ENCODE measurements at places on chromosomes 16 and 17. TPM values are rescaled to one million over a fixed set of nuclear protein-coding genes. Genes with fewer than 3 reads are reported as not detected.

DNA sequence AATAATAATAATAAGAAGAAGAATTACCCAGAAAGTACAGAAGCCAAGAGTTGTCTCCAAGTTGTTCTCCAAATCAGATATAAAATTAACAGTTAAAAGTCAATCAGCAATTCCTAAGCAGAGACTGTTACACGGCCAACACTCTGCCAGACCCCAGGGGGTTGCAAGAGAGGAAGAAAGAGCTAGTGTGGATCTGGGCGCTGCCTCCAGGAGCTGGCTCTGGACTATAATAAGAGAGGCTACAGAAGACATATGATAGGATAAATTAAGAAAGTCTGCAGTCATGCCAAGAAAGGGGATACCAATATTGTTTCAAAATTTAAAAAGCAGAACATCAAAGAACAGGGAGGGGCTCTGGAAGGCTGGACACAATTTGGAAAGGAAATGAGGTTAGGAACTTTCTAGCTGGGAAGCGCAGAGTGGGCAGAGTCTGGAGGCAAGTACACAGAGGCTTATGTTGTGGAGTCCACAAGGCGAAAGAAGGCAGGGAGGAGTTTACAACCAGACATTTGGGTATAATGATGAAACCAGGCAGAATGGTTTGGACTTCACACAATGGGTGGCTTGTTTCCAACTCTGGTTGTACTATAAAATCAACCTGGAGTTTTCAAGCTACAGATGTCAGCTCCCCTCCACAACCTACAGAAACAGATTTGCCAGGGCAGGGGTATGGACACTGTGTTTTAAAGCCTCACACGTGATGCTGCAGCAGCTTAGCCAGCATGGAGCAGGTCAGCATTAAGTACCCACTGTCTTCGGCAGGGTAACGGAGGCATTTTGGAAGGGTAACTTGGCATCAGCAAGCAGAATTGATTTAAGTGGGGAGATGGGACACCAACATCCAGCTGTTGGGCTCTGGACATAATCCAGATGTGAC lies 49.4 kb downstream of the SLC39A11 start:
- DNase-seq, result peak; percentile 14

GNG13 gene
- not detected for total RNA-seq

ITGA2B gene
- 1.0 TPM for total RNA-seq

IL21R gene
- total RNA-seq, result under 0.01 TPM

- DNase-seq, result peak; percentile 97
Observed at GRCh38 chr17:954431-955164, 25.0 kb downstream of the NXN start.

- DNase-seq, result no peak
Observed at GRCh38 chr16:49515016-49515565, 141.5 kb downstream of the C16orf78 start.

GRCh38 chr17:57959929-57960328 lies 4.7 kb upstream of the CUEDC1 start:
- DNase-seq, result no peak

GRCh38 chr16:88659160-88659559 lies 3.7 kb downstream of the MVD start:
- DNase-seq, result no peak

GRCh38 chr17:62666801-62667591 lies 39.5 kb downstream of the MRC2 start:
- DNase-seq, result no peak

- no peak for DNase-seq
Observed at GRCh38 chr16:12876778-12877177, 24.6 kb upstream of the SHISA9 start.

WNT9B gene
- total RNA-seq, result not detected

- DNase-seq, result peak; percentile 63
Observed at GRCh38 chr16:67284699-67285646, 5.6 kb downstream of the PLEKHG4 start.

GCGR gene
- not detected for total RNA-seq

ADGRG3 gene
- total RNA-seq, result 2.7 TPM

- no peak for DNase-seq
Observed at GRCh38 chr16:60727851-60728250, 1308.4 kb downstream of the CDH8 start.

DNA sequence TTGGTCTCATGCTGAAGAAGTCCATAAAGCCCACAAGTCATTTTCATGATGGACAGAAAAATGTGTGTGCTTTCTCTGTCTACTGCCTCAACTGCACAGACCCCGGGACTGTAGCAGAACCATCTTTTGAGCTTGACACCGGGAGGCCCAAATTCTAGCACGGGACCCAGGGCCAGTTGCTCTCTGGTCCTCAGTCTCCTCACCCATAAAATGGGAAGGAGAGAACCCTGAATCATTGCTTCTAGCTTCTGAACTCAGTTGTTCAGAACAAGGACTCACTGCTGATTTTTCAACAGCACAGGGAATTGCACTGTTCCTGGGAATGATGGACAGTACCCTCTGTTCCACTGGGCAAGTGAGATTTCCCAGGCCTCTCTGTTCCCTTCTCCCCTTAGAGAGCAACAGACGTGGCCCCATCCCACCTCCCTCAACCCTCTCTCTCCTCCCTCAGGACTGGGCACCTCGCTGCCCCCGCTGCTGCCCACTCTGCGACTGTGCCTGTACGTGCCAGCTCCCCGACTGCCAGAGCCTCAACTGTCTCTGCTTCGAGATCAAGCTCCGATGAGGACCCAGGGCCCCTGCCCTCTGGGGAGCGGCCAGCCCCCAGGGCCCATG lies 2.2 kb upstream of the ALDOA start:
- no peak for DNase-seq

CBFA2T3 gene
- 0.14 TPM for total RNA-seq

DNA sequence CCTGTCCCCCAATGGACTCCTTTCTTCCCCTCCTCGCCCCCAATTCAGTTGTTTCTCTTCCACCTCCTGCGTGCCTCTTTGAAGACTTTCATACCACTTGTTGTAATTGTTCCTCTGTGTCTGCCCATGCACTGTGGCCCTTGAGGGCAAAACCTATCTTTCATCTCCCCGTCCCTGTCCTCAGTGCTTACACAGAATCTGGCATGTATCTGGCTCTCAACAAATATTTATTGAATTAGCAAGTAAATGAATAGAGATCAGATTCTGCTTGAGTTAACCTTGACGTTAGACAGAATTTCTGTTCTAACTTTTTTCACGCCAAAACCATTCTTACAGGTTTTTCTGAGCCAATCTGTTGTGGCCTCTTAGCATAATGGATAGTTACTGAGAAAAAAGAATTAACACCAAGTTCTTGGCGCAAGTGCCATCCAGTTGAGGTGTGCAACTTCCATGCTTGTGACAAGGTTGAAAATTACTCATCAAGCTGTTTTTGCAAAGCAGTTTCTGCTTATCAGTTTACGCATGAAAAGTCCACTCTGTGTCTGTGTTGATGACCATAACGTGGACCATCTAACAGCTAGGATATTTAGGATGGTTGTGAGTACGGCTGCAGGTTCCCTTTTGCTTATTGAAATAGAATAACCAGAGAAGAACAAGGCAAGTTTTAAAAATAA lies 215.1 kb downstream of the PRKCA start:
- no peak for DNase-seq

ZG16 gene
- total RNA-seq, result not detected

DNA sequence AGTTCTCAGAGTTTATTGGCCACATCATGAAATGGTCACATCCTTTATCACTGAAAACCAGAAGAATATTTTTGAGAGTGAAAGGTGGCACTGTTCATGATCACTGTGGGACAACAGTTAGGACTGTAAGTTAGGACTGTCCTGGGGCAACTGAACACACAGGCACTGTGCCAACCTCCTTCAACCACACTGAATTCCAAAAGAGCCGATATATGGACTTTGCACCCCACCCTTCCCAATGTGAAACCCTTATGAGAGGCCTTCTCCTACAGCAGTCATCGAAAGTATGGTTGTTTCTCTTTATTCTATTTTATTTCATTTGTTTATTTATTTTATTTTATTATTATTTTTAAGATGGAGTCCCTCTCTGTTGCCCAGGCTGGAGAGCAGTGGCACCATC lies 353.5 kb downstream of the TOX3 start:
- DNase-seq, result no peak

GRCh38 chr17:1260770-1261161 lies 9.5 kb upstream of the BHLHA9 start:
- DNase-seq, result no peak

DNA sequence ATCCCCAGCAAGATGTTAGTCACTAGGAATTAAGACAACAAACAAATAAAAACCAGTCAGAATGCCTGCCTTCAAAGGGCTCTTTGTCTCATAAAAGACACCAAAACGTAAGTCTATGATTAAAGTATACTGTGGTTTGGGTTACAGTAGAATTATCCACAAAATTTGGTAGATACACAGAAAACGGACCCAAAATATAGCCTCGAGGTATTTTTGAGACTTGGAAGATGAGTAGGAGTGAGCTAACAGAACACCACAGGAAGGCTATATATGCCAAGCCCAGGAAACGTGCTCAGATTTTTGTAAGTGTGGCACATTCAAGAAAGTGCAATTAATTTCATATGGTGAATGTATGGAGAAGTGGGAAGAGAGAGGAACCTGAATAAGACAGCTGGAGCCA lies 831.4 kb downstream of the CDH11 start:
- DNase-seq, result no peak

GRCh38 chr17:68777856-68778694 lies 176.9 kb upstream of the FAM20A start:
- peak; percentile 45 for DNase-seq

- no peak for DNase-seq
Observed at GRCh38 chr17:3038941-3039340, 24.5 kb downstream of the OR1D5 start.

GRCh38 chr17:43736389-43736788 lies 22.2 kb downstream of the SOST start:
- DNase-seq, result no peak

DNA sequence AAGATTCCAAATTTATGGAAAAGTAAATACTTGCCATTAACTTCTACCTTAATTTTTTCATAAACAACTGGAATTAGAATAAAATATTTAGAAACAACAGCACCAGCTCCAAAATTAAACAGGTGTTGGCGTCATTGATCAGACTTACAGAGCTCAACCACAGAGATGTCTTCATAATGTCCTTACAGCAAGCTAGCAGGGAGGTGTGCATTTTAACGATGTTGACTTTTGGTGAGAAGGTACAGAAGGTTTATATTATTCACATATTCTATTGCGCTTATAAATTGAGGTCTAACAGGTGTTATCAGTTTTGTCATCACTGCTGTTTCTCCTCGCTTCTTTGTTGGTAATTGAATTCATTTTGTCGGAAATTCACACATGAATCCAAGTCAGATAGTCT lies 226.2 kb upstream of the CA10 start:
- no peak for DNase-seq

DNA sequence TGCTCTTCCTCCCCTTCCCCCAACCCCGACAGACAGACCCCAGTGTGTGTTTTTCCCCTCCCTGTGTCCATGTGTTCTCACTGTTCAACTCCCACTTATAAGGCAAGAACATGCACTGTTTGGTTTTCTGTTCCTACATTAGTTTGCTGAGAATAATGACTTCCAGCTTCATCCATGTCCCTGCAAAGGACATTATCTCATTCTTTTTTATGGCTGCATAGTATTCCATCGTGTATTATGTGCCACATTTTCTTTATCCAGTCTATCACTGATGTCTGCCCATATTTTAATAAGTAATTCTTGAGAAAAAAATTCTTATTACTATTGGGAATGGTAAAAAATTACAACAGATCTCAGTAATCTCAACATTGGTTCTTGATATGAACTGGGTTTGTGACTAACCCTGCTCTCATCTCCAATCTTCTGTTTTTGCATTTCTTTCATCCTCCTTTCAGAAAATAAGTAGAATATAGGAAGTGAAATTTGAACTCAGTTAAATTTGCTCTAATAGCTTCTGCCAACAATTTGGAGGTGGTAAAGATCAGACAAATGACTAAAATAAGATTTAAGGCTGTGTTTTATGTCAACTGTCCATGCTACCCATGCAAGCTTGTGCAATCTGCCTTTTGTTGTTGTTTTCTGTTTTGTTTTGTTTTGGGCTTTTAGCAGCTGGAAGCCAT lies 11.1 kb downstream of the MARF1 start:
- DNase-seq, result no peak

NGFR gene
- total RNA-seq, result not detected
